ENCODE measurements at places on chromosomes 1 and 21.

DNA sequence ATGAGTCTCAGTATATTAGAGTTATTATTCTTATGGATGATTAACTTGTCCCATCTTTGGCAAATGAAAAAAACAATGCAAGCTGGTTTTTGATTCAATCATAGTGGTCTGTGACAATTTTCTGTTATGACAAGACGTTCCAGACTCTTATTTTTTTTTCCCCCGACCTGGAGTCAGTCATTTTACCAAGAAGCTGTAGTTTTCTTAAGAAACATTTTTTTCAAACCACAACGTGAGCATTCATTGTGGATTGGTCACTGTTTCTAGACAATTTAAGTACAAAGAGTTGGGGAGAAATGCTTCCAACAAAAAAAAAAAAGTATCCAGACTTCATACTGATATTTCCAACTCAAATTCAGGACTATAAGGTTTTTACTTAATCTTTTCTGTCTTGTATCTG is 8.0 kb upstream of the ANGPTL3 start:
- no peak for DNase-seq

DNA sequence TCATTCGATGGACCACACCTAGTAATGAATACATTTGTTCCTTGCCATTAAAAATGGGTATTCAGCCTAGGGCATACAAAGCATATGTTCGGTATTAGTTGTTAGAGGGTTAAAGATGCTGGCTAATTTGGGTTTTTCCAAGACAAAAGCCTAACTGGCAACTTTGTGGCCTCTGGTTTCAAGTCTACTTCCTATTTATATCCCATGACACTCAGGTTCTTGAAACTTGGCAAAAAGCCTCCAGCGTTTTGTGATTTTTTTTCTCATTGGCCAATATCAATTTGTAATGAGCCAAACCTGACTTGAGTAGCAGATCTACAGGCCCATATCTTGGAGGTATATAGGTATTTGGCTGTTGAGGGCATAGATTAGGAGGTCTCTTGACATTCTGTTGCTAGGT is 75.3 kb downstream of the C1orf21 start:
- no peak for DNase-seq

DNA sequence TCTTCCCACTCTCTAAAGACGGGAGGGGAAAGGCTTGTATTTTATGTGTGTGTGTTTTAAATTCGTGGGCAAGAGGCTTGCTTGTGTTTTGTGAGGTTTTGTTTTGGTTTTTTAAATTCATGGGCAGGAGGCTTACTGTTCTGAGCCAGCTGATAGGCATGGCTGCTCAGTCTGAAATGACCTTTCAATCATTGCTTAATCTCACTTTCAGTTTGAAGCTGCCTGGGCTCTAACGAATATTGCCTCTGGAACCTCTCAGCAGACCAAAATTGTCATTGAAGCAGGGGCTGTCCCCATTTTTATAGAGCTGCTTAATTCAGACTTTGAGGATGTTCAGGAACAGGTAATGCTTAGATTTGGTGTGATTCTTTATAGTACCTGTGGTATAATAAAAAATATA is 20.3 kb upstream of the TXLNA start:
- no peak for DNase-seq

DNA sequence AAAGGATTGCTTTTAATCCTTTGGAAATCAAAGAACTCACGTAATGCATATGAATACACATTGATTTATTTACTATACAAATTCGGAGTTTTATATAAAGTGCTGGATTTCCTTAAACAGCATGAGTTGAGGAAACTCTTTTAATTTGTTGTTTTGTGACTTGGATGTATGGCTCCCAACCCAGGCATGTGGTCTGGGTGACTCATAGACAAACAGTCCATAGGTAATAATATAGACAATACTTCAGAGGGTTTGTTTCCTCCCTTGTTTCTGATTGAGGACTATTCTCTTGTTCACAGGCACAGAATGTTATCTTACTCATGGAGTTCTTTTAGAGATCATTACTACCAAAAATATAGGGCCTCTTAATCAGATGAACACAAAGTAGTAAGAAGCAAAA is 43.8 kb downstream of the XPR1 start:
- no peak for DNase-seq

DNA sequence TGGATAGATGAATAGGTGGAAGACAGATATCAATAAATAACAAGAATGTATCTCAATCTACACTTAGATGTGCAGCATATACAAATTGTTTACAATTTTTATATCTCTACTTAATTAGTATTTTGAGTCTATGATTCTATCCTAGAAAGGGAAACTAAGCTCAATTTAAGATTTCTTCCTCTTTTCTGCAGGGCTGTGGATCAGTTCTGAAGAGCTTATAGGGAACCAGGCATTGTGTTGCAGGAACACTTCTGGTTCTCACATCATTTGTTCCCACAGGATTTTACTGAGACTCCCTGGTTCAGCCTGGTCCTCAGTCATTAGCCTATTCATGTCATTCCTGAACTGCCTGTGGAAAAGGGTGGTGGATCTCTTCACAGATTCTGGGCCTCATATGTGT is 105.8 kb downstream of the TNFSF18 start:
- no peak for DNase-seq

DNA sequence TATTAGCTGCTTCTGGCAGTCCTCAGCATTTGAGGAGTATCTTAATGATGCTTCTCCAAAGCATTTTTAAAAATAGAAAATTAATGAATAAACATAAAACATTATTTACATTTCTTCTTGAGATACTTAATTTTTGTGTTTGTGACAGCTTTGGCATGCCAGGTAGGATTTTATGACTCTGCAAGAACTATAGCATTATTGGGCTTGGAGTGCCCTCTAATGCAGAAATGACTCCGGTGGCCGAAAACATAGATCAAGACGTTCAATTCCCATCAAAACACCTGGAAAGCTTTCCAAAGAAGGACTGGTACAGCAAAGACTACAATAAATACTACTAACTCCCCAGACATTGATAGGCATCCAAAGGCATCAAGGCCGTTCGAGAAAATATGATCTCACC is 366.4 kb upstream of the CXADR start:
- no peak for DNase-seq

DNA sequence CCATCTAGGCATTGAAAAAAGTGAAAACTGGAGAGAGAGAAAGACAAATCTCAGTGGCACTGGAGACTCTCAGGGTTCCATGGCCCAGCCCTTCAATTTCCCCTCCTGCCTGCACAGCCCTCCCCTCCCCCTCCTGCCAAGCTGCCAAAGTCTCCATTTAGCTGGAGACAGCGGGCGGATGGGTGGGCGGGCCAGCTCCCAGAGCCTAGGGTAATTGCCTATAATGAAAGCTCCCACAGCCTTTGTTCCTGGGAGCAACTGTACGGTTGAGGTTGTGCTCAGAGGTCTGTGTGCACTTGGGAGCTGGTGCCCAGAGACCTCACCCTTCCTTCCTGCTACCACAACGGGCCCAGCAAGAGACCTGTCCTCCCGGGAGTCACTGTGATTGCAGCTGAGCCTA is 89.6 kb downstream of the NAV1 start:
- DNase-seq = no peak

DNA sequence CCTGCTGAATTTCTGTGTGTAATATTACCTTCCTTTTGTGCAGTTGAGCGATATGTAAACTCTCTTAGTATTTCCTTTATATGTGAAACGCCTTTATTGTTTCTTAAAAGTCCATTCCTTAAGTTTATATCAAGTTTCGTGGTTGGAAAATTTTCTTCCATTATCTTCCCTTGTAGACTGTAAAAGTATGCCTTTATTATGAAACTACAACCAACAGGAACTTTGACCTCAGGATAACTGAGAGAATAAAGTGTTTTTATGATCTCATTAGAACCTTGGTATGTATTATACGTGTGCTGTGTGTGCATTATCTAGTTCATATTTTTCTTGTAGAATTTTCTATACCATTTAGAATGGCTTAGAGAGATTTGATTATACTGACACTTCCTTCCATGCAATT is 3.1 kb upstream of the CDC14A start:
- DNase-seq = no peak

DNA sequence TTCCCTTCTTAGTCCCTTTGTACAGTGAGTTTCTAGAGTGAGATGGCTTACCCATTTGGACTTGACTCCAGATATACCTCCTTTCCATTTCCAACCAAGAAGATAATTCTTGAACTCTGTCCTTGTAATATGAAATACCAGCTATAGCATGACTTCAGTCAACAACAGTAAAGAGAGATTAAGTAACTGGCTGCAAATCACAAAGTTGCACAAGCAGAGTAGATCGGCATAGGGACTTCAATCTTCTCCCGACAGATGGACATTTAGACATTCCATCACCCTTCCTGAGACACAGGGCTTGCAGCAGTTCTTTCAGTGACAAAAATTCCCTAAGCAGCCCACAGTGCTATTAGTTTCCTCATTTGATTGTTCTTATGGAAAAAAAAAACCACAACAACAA is 44.6 kb downstream of the JAK1 start:
- DNase-seq = no peak

DNA sequence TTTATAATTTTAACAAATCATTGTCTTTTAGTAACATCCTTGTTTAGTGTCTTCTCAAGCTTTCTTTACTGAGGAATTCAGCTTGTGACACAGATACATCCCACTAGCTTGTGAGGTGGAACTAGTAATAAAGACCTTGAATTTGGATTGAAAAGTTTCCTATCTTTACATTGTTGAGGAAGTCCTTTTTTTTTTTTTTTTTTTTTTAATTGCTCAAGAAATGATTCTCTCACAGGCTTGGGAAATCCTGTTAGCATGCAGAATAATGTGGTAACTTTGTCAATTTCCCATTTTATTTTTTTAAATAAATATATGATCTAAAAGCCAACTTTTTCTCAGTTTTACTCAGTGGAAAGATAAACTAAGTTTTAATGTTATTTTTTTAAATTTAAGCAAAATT is 15.8 kb downstream of the DENND2D start:
- no peak for DNase-seq

DNA sequence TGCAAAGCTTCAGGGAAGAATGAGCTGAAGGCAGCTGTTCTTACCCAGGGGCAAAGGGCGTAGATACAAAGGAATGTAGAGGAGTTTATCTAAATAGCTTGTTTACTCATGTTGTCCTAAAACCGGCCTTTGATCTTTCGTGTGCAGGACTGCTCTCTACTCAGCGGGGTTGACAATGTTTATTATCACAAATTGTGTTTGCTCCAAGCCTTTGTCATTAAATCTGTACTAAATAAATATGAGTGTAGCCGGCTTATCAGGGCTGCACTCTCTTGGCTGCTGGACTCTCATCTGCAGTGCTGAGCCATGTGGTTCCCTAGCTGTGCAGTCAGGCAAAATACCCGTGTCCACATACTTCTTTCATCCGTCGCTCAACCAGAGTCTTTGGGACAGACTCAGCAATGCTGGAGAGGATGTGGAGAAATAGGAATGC is 199.0 kb downstream of the LBR start:
- DNase-seq = no peak

DNA sequence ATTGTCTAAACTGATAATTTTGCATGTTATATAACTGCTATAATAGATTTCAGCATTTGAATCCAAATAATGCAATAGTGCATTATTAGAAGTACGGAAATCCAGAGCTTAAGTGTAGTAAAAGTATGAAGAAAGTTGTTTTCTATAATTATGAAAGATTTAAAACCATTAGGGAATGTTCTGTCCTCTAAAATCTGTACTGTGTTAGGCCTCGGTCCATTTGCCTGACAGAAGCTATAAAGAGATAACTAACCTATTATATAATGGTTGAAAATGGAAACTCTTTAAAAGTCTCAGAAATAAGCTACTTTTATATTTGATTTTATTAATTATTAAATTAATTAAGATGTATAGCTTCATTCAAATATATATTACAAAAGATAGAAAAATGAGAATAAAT is 16.2 kb upstream of the RGS2 start:
- DNase-seq = no peak

DNA sequence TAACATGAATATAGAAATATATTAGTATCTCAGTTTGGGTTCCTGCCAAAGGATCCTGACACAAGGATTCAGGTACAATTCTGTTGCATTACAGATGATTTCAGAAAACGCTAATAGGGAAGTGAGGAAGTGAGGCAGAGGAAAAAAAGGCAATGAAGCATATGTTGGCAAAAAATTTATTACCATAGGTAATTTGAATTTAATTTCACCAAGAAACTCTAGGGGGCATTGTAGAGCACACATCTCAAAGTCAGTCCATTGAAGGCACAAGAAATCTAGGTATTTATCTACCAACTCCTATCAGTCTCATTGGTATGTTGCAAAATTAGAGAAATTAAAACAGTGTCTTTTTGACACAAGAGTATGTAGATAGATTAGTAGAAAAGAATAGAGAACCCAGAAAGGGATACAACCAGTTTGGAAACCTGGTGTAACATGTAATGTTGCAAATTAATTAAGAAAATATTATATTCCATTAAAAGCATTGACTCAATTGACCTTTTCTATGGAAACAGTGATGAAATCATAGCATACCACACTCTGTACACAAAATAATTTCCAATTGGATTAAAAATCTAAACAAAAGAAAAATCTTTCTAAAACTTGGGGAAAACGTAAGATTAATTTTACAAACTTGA is 104.9 kb upstream of the SNX7 start:
- no peak for DNase-seq

DNA sequence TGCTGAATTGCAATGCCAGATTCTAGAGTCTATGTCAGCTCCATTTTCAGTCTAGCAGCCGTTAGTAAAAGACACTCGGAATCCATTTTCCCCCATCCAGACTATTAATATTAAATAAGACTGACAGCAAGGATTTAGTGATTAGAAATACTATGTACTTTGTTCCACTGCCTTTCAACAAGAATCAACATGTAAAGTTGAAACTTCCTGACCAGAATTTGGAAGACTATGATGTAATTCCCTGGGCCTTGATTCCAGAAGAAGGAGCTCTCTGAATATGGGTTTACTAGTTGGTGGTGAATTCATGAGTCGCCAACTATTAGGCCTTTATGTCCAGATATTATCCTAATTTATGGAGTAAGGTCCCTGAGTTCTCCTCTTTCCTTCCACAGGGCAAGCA is 24.8 kb downstream of the KDM1A start:
- DNase-seq = no peak

DNA sequence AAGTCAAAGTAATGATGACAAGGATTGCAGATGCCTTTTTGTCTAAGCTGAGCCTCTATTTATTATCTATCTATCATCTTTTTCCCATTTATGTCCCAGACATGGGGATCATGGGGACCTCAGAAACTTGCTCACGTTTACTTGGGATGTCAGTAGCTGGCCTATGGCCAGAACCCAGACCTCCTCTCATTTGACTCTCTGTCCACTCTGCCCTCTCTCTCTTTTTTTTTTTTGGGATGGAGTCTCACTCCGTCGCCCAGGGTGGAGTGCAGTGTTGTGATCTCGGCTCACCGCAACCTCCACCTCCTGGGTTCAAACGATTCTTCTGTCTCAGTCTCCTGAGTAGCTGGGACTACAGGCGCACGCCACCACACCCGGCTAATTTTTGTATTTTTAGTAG is 3.7 kb upstream of the ID3 start:
- no peak for DNase-seq
